ENCODE measurements at places on chromosomes 7 and 10.

DNA sequence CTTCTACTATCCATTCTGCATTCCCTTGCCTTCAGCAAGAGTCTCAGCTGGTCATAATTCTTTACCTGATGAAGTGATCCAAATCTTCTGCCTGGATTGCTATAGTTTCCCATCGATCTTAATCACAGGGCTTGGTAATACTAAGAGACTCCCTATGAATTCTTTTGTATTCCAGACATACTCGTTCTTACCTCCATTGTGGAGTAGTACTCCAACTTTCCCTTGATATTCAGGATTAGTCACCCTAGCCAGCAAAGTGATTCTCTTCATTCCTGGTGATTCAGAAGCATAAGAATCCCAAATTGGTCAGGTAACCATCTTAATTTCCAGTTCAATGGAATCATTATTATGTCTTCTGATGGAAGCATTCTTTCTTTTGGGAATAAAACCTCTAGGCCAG lies 96.7 kb downstream of the TWIST1 start:
- no peak for DNase-seq

DNA sequence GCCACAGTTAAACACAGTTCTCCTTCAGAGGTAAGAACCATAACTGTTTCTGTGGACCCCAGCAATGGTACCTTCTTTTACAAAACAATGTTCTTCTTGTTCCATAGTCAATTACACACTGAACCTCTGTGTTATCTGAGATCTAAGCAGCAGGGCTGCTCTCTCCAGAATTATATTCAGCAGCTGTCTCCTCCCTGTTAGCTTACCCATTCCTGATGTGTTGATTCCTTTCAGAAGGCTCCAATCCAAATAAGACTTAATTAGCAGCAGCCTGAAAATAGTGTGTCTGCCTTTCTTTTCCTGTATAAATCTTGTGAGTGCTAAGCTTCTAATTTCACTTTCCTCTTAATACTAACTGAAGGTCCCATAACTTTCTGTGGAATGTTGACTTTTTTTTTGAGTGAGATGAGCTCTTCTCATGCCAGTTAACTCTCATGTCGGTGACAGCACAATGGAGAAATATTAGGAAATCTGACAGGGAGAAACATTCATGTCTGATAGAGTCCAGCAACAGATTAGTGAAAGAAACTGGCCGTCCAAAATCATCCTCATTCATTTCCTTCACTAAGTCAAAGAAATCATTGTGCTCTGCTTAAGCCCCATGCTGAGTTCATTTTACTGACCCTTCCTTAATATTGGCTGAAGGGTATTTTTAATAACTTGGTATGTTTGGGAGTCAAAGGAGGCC lies 226.5 kb downstream of the PRKG1 start:
- DNase-seq = peak; percentile 28

GRCh38 chr7:2440608-2441245 lies 35.5 kb downstream of the GRIFIN start:
- DNase-seq = no peak

DNA sequence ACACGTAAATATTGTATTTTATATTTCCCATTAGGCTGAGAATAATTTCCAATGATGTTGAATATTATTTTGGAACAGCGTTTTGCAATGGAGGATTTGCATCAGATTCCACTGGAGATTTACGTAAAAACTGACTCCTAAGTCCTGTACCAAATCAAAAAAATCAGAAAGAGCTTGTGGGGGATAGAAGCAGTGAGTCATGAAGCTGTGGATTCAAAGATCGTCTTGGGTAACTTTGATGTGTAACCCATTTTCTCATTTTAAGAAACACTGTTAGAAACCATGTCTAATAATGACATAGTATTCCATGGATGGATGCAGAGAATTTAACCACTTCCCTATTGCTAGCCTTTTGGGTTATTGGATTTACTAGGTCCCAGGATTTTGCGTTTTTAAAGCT lies 158.6 kb downstream of the INHBA start:
- no peak for DNase-seq

GRCh38 chr7:78311181-78311580 lies 512.6 kb downstream of the PHTF2 start:
- DNase-seq = no peak

DNA sequence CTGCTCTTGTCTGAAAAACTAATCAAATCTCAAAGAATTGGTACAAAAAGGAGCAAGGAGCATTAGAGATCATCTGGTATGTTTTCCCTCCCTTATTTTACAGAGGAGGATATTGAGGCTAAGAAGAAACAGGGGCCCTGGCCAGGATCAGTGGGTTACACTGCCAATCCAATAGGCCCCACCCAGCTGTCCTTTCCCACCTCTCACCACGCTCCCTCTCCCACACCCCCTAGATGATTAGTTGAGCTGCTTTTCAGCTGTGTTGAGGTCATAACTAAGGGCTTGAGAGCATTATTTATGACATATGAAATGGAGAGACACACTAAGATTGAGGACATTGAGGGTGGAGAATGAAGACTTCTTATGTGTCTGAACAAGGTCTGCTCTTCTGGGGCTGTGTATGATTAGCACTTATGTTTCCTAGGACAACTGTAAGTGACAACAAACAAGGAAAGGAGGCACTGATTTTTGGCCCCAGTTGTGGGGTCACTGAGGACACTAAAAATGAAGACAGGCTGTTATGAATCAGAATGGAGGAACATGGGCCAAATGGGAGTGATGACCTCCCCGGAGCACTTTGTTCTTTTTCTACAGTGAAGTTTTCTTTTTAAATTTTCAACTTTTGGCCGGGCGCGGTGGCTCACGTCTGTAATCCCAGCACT lies 26.5 kb downstream of the VWA2 start:
- DNase-seq = peak; percentile 44

- DNase-seq = no peak
These were observed 102.1 kb downstream of the EBF3 start for GRCh38 chr10:129861776-129862531.

DNA sequence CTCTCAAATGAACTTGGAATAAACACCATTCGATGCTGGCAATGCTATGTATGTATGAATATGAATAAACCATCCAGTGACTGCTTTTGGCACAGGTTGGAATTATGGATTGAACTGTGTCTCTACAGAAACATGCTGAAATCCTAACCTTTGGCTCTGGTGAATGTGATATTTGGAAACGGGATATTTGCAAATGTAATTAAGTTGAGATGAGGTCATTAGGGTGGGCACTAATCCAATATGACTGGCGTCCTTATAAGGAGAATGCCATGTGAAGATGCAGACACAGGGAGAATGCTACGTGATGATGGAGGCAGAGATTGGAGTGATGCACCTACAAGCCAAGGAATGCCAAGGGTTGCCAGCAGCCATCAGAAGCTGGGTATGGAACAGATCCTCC lies 3.4 kb upstream of the ACTR3B start:
- no peak for DNase-seq

DNA sequence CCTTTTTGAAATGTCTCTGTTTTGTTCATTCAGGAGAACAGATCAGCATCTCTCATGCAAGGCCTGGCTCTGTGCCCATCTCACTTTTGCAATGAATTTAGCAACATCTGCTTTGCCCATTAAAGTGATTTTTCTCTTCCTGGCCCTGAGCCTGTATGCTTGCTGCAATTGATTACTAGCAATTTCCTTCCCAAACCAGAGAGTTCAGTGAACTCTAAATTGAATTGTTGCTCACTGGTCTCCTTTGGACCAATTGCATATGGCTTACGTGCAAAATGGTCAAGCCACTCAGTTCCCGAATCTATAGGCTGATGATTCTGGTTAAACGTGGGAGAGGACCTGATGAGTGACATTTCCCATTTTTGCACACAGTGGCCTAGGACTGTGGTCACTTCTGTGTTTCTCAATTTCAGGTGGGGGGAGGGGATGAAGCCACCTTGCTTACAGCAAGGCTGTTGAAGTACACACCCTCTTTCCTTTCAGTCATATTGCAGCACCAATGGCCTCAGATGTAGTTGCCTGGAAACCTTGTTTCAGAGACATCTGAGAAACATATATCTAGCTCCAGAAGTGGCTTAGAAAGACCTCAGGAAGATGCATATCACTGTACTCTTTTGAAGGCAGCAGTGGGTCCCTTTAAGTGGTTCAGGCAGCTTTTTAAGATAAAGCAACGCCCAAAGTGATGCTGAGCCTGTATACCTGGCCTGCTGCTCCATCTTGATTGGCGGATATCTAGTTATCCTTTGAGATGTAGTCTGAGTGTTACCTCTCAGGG lies 201.4 kb downstream of the PTEN start:
- DNase-seq = peak; percentile 31

- no peak for DNase-seq
These were observed 50.6 kb downstream of the MGMT start for GRCh38 chr10:129517680-129518057.

- no peak for DNase-seq
These were observed 49.7 kb downstream of the RABGEF1 start for GRCh38 chr7:66790196-66790595.

DNA sequence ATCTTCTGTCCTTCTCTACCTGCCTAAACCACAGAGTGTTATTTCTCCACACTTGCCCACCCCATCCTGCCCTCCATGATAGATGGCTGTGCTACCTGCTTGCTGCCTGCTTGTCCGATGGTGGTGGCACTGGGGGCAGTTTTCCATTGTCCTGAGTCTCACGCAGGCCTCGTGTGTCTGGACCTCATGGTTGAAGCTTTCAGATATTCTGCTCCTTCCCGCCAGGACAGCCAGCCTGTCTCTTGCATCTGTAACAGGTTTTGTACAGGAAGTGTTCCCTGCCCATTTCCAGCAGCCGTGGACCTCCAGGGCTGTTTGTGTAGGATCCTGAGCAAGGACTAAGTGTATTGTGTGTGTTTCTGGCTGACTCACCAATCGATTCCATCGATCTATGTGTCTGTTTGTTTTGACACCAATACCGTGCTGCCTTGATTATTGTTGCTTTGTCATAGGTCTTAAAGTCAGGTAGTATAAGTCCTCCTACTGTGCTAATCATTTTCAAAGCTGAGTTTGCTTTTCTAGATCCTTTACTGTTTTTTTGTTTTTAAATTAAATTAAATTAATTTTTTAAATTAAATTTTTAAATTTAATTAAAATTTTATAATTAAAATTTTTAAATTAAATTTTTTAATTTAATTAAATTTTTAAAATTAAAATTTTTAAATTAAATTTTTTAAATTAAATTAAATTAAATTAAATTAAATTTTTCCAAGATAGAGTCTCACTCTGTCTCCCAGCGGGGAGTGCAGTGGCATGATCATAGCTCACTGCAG lies 8.5 kb downstream of the IL15RA start:
- DNase-seq = no peak

- no peak for DNase-seq
These were observed 37.7 kb upstream of the ZNF107 start for GRCh38 chr7:64628192-64628591.

GRCh38 chr10:30834651-30835050 lies 197.0 kb downstream of the ZNF438 start:
- no peak for DNase-seq

DNA sequence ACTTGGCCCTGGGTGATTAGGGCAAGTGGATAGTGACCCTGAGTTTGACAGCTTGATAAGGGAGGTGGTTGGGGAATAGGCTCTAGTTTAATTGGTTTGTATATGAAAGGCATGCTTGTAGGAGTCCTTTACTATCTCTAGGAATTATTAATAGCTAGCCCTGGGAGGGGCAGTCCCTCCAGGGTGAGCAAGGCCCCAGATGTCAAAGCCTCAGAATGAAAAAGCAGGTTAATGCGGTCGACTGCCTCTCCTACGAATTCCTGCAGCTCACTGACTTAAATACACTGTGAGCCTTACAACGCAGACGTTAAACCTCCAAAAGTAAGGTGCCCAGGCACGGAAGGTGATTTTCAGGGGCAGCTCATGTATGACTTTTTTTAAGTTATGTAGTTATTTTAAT lies 5.2 kb upstream of the BTBD16 start:
- no peak for DNase-seq

- peak; percentile 11 for DNase-seq
These were observed 1.6 kb downstream of the GHRHR start for GRCh38 chr7:30965372-30965771.

GRCh38 chr10:103995134-103995533 lies 28.2 kb downstream of the SLK start:
- DNase-seq = no peak

GRCh38 chr10:72273410-72274212 lies at the start of gene DDIT4:
DDIT4 (plus strand) TSS chr10:72273924; CDS start chr10:72274217, 293 bp downstream.
- DNase-seq = peak; percentile 100

DNA sequence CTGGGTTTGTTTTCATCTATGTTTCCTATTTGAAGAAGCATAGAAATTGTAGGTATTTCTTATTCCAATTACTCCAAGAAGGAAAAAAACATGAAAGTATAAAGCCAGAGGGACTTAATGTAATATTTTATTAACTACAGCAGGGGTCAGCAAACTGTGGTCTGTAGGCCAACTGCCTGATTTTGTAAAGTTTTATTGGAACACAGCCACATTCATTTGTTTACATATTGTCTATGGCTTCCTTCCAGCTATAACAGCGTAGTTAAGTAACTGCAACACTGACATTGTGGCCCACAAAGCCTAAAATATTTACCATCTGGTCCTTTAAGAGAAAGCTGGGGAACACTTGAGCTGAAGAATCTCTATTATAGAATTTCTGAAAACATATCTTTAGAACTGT lies 306.2 kb downstream of the BICC1 start:
- DNase-seq = no peak

DNA sequence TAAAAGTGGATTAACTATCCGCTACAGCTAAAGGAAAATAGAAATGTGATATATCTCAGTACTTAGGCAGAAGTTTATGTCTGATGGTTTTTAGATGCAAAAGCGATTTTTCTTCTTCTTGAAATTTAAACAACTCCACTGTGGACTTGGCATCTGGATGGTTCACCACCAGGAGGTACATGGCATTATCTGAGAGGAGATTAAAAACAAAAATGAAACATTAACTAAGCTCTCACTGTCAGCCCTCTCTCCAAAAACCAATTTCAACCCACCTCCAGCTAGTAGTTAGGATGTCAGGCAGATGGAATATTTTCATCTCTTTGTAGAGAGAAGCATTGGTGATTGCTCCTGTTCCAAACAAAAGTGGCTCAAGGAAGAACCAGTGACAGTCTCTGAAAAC lies 12.9 kb downstream of the PON1 start:
- no peak for DNase-seq

DNA sequence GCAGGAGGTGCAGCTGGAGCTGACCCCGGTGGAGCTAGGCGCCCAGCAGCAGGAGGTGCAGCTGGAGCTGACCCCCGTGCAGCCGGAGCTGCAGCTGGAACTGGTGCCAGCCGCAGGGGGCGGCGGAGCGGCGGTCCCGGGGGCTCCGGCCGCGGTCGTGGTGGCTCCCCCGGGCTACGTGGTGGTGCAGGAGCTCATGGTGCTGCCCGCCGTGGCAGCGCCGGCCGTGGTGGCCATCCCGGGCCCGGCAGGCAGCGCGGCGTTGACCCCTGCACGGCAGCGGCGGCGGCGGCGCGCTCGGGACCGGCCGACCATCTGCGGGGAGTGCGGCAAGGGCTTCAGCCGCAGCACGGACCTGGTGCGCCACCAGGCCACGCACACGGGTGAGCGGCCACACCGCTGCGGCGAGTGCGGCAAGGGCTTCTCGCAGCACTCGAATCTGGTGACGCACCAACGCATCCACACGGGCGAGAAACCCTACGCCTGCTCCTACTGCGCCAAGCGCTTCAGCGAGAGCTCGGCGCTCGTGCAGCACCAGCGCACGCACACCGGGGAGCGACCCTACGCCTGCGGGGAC lies 6.8 kb downstream of the ZNF853 start:
- DNase-seq = no peak

- DNase-seq = no peak
These were observed 151.4 kb downstream of the TMEM168 start for GRCh38 chr7:112638675-112639400.
